ENCODE measurements at places on chromosomes 2 and 18.

DNA sequence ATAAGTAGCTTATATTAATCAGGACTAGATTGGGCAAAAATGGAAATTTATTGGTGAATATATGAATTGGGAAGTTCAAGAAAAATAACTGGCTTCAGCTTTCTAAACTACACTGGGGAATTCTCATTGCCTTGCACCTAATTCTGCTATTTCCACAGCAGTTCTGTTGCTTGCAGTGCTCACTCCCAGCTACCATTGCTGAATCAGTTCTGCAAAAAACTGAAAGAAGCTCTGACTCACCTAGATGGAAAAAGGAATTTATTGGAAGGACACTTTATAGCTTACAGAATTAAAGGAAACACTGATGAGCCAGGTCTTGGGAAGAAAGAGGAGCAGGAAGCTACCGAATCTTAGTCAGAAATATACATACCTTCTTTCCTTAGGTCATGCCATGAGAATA is 60.3 kb upstream of the ACVR1 start:
- DNase-seq: no peak

DNA sequence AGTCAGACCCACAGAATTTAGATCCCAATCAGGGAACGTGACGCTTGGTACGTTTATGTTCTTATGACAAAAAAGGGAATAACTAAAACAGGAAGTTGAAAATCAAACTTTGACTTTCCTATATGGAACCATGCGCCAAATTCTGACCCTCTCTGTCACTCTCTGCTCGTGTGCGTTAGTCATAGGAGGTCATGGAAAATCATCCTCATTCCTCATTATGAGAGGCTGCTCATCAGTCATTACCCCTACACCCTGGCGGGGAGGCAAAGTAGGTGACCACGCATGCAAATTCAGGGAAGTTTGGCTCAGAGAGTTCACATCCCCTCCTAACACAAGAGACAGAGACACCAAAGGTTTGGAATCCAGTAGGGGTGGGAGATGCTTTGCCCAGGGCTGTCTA is 15.5 kb downstream of the IL1F10 start:
- no peak for DNase-seq

DNA sequence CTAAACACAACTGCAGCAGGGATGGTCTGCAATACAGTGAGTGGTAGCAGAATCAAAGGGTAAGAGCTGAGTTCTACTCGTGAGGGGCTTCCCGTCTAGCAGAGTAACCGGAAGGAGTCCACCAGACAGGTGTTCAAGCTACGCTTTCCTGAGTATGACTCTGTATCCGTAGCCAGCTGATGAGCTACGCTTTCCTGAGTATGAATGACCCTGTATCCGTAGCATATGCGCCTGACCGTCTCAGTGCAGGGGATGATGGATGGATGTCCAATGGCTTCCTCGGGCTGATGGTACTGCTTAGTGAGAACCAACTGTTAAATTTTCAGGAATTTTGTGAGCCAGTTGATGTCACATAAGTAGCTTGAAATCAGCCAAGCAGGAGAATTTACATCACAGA is 244.1 kb upstream of the MYT1L start:
- no peak for DNase-seq

- DNase-seq: no peak
Observed at GRCh38 chr2:64972426-64972825, 16.8 kb upstream of the SLC1A4 start.

GRCh38 chr2:79758042-79758441 is 245.2 kb downstream of the CTNNA2 start:
- no peak for DNase-seq
